ENCODE measurements at places on chromosomes 4 and X.

DNA sequence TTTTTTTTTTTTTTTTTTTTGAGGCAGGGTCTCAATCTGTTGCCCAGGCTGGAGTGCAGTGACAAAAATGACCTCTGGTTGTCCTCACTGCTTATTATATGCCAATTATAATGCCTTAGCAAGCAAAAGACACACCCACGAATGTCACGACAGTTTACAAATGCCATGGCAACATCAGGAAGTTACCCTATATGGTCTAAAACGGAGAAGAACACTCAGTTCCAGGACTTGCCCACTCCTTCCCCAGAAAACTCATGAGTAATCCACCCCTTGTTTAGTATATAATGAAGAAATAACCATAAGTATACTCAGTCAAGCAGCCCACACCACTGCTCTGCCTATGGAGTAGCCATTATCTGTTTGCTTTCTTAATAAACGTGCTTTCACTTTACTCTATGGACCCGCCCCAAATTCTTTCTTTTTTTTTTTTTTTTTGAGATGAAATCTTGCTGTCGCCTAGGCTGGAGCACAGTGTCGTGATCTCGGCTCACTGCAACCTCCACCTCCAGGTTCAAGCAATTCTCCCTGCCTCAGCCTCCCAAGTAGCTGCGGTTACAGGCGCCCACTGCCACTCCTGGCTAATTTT, 106.2 kb downstream of the SMIM20 start:
- DNase-seq: no peak

DNA sequence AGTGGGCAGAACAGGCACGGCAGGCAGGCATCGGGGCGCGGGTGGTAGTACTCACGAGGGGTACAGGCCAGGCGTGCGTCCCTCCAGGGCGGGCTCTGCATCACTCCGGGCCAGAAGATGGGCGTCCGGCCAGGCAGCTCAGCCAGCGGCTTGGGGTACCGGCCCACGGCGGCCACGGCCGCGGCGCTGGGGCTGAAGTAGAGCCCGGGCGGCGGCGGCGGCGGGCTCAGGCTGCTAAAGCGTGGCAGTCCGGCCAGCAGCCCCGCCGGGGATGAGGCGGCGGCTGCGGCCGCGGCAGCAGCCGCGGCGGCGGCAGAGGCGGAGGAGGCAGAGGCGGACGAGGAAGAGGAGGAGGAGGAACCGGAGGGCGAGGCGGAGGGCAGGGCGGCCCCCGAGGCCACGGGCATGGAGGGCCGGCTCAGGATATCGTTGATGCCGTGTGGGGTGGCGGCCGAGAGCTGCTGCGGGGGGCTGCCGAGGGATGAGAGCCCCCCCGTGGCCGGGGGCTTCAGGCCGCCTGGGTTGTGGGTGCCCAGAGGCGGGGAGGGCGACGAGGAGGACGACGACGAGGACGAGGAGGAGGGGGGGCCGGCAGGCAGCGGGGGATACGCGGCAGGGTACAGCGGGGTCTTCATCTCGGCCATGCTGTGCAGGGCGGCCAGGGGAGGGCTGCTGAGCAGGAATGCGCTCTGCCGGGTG, 1.4 kb downstream of the NKX6-1 start:
- DNase-seq: no peak

GRCh38 chr4:104395168-104395614, 99.5 kb downstream of the CXXC4 start:
- no peak for DNase-seq

GRCh38 chrX:153642051-153642654, 4.8 kb upstream of the DUSP9 start:
- DNase-seq: no peak

DNA sequence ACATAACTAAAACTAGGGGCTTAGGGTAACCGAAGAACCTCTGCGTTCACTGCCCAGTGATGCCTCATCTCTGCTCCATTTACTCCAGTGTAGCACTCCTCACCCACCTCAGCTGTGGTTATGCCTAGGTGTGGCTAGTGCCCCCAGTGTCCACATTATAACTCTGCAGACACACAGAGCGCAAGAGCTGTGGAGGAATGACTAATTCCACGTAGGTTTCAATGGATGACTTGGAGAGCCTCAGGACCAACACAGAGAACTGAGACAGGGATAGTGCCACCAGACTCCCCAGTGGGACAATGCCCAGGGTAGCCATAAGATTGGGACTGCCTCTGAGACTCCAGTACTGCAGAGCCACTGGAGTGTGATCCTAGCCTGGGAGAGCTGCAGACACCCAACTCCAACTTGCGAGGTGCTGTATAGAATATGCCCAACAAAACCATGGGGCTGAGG, 542.4 kb upstream of the DIPK2B start:
- DNase-seq: no peak

DNA sequence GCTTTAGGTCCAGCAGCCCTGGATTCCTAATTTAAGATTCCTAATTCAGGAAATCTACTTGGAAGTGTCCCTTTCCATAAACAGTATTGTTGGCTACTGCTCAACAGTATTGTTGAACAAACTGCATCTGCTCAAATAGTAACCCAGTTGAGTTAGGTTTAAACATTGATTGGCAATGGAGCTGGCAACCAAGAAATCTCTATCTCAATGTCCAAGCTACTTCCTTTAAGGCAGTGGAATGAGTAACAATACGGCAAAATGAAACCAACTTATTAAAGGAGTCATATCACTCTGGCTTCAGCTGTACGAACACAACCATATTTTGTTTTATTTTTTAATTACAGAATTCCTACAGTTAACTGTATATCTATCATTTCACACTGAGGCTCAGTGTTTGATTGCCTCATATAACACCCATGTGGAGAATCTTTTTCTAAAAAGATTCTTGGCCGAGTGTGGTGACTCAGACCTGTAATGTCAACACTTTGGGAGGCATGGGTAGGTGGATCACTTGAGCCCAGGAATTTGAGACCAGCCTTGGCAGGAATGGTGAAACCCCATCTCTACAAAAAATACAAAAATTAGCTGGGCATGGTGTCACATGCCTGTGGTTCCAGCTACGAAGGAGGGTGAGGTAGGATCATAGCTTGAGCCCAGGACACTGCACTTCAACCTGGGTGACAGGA, 71.7 kb upstream of the IL13RA1 start:
- DNase-seq: no peak

- no peak for DNase-seq
Measured at GRCh38 chrX:78746496-78746895, 1.0 kb upstream of the LPAR4 start.

DNA sequence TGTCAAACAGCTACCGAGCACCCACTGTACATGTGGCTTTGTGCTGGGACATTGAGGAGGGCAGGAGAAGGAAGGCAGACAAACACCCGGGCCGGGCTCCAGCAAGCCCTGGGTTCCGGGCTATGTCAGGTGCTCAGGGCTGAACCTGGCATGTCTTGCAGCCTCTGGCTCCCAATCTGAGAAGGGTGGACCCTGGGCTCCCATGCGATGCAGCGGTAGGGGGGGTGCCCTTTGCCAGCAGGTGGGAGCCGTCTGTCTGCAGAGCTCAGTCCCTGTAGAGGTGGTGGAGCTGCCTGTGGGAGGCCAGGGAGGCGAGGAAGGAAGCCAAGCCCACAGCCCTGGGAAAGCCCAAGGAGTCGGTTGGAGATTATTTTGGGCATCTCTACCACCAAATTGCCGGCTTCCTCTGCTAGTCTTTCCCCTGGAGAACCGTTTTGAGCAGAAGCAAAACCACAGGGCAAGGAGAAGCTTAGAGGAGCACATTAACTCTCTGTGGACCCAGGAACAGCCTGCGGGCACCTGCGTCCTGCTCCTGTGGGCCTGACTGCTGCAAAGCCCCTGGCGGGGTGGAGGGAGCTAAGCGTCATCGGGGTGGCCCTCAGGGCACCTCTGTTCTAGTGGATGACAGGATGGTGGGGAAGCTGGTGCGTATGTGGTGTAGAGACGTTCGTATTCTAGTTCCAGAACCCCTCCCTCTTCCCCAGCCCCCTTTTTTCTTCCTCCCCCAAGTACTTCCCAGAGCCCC, 10.3 kb downstream of the CPZ start:
- DNase-seq: no peak

GRCh38 chr4:140212194-140212593, 58.2 kb upstream of the MAML3 start:
- DNase-seq: no peak

DNA sequence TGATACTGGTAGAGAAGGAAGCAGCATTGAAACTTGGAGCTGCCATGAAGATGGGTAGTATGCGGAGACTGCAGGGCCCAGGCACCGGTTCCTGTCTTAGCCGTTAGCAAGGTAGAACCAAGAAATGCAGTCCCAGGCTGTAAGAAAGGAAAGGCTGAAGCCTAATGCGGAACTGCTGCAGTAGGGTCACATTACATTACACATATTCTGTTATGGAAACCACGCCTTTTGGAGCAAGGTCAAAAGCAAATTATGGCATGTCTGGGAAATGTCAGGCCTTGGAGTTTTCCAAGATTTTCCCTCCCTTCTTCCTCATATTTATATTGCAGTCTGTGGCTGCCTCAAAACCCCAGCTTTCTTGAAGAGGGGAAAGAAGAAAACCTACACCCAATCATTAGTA, 204.8 kb upstream of the RASGEF1B start:
- DNase-seq: no peak

GRCh38 chrX:68839771-68840170, 10.9 kb downstream of the EFNB1 start:
- DNase-seq: no peak

GRCh38 chr4:159549098-159549518, 446.2 kb downstream of the RAPGEF2 start:
- no peak for DNase-seq

GRCh38 chrX:67654301-67654700, 110.5 kb downstream of the AR start:
- DNase-seq: no peak

- no peak for DNase-seq
Measured at GRCh38 chr4:13323921-13324320, 160.2 kb downstream of the RAB28 start.

DNA sequence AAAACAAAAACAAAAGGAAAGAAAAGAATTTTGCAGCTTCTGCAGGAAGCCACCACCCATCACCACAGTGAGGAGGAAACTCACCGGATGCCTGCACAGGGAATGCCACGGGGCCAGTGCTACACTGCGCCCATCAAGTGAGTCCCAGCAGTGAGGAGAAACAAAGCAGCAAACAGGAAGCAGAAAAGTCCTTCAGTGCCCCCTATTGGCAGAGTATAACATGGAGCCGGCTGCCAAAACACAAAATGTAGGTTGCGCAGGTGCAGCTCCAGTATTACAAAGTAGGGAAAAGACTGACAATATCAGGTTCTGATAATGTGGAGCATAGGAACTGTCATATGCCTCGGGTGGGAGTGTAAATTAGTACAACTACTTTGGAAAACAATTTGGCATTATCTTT, 23.3 kb upstream of the SCML2 start:
- DNase-seq: peak; percentile 43

DNA sequence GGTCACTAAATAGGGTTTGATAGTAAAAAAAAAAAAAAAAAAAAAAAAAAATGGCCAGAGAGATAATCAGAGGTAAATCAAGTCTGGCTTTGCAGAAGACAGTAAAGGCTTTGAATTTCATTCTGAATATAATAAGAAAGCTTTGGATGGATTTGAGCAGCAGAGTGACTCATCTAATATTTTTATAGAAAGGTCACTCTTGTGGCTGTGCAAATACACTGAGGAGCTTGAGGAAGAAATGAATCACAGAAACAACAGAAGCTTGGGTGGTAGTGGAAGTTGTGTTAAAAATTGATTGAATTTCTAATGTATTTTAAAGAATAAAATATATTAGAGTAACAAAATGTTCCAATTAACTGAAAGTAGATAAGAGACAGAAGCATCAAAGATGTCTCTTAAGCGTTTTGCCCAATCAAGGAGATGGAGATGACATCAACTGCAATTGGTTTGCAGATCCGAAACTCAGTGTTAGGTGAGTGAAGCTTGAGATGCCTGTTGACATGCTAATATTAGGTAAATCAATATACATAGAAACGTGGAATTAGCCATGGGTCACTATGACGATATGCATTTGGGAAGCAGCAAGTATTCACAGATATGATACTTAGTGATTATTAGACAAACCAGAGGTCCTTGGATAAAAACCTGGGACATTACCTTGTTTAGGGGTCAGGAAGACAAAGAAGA, 280.5 kb downstream of the GPM6A start:
- no peak for DNase-seq

DNA sequence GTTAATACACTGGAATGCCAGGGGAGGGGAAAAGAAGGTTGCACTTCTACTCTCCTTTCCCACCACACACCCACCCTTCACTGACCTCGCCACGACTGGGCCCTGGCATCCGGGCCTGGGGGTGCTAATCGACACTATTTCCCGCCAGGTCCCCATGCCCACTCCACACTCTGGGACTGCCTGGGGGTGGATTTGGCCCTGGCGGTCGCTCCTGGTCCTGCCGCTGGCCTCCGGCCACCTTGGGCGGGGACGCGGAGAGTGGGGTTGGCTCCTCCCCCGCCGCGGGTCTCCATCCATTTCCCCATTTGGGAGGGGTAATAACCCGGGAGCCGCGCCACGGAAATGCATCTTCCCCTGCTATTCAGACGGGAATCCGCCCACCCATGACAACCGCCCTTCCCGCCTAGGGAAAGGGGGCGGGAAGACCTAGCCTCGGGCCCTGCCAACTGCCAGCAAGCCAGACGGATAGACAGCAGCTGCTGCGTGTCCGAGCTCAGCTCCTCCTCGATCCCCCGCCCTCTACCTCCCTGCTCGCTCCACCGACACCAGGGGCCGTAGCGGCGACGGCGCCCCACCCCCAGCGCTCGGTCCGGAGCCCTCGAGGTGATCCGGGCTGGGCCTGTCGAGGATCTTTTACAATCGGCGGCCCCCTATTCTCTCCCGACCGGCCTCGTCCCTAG, 78.1 kb downstream of the RLIM start:
- DNase-seq: peak; percentile 41

GRCh38 chrX:43657671-43658070, 1.6 kb downstream of the MAOA start:
- no peak for DNase-seq

DNA sequence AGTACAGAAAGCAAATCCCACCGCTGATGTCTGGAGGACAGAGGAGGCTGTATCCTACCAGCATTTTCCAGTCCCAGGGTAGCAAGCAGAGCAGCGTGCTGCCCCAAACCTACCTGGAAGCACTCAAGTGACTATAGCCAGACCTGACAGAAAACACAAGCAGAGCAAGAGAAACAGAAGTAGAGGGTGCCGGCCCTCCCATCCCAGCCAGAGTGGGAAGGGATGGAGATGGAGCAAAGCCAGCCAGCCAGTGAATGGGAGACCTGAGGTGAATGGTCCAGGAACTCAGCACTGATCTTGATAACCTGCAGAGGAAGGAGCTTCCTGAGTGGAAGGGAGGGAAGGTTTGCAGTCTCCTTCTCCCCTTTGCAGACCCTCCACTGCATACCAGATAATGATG, 185.2 kb downstream of the MAML3 start:
- no peak for DNase-seq

DNA sequence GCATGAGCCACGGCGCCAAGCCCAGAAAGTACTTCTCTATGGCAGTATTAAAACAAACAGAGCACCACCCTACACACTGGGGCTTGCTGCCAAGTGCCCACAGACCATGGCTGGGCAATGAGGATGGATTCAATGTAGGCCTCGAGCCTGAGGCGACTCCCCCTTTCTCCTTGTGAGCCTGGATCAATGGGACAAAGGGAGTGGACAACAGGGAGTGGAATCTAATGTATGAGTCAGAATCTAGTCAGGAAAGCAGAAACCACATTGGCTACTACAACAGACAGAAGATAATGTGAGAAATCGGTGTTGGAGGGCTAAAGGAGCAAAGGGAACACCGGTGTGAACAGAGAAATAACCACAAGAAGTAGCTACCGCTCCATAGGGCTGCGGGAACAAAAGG, 37.7 kb upstream of the OCIAD2 start:
- DNase-seq: no peak

GRCh38 chr4:95729596-95729995, 110.3 kb upstream of the PDHA2 start:
- no peak for DNase-seq
